HT-29 (cell line): ENCODE measurements at places on chromosomes 3 and 15.
A peak's percentile ranks its signal among the peaks of the same experiment; 100 is the strongest.

DNA sequence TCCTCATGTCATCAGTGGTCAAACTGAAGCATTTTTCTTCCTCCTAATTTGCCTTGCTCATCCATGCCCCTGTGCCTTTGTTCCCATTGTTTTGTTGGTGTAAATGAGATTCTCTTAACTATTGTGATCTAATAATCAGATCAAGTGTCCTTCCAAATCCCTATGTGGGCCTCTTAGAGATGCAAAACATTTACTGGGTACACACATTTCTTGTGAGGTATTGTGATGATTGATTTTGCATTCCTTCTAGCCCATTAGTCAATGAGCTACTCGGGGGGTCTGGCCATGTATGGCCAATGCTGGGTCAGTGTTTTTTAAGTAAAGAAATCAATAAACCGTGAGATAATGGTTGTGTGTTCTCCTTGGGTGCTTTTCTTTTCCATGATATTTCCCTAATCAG lies 580.4 kb downstream of the VGLL3 start:
- no peak for DNase-seq

GRCh38 chr3:61718565-61718964 lies 157.2 kb downstream of the PTPRG start:
- DNase-seq = no peak

- no peak for DNase-seq
Observed at GRCh38 chr15:27479296-27480140, 508.5 kb downstream of the GABRG3 start.

DNA sequence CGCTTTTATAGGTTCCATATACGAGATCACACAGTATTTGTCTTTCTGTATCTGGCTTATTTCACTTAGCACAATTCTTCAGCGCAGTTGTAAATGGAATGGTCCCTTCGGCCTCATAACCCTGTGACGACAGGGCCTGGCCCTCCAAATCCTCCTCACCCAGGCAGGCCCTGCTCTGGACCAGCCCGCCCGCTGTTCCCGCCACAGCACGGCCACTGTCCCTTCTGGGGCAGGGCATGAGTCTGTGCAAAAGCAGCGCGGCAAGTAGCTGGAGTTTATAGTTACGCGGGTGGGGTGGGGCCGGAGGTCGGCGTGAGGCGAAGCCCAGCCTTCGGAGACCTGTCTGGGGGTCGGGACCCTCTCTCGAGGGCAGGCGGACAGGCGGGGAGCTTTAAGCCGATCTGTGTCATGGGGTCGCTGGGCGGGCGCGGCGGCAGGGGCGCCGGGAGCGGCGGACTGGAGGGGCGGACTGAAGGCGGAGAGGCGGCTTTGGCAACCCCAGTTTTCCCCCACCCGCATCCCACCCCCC lies 543 bp downstream of the ARPIN start:
- peak; percentile 74 for DNase-seq

DNA sequence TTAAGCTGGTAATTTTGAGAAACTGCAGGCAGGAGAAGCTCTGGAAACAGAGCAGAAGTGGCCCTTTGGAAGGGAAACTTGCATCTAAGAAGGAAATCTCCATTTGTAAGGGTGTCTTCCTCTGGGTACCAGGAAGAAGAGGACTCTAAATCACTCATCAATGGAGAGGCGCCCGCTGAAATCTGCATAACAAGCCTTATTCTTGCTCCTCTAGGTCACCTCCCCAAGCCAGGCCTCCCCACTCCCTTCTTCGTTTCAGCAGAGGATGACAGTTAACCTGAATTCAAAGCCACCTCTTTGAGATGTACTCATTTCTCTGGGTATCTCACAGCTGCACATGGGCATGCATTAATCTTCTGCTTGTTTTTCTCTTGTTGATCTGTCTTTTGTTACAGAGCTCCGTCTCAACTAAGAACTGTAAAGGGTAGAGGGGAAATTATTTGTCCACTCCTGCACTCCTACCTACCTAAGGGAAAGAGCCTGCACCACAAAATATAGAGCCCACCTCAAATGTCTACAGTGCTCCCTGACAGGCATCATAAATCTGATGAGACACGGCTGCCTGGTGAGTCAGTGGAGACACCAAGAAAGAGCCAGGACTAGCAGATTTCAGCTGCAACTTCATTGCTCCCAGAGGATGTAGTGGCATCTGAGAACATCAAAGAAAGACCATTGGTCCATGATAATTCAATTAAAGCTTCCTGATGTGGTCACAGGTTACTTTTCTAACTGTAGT lies 51.5 kb downstream of the GABRB3 start:
- DNase-seq = no peak

GRCh38 chr15:47366884-47367283 lies 350.4 kb upstream of the SEMA6D start:
- DNase-seq = no peak

DNA sequence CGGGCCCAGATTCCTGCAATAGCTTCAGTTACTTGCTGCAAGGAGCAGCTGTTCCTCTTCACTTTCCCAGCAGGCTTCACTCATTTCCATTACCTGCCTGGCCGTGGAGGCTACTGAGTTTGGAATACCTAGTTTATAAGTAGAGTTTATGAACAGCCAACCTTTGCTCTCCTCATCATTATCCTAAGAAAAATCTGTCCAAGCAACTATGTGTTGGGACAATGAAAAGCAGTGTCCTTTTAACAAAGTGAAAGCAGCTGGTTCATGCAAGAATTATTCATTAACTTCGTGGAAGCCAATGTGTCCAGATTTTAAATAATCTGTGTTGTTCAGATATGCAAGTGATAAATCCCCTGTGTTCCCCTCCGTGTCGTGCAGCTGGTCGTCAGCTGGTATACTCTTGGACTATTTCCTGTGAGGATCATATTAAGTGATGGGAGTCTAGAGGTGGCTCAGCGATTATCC lies 39.3 kb upstream of the SSR3 start:
- DNase-seq = peak; percentile 21

GRCh38 chr3:167289435-167289834 lies 90.7 kb downstream of the ZBBX start:
- no peak for DNase-seq

- DNase-seq = no peak
Observed at GRCh38 chr15:48785712-48786111, 25.2 kb downstream of the CEP152 start.

GRCh38 chr15:48101376-48101961 lies 19.3 kb upstream of the SLC24A5 start:
- DNase-seq = no peak

DNA sequence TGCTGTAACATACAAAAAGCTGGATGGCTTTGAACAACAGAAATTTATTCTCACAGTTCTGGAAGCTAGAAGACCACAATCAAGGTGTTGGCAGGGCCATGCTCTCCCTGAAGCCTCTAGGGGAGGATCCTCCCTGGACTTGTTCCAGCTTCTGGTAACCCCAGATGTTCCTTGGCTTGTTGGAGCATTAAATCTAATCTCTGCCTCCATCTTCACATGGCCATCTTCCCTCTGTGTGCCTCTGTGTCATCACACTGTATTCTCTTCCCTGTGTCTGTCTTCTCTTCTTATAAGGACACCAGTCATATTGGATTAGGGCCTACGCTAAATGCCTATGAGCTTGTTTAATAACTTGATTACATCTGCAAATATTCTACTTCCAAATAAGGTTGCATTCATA lies 109.5 kb downstream of the STAG1 start:
- DNase-seq = no peak

DNA sequence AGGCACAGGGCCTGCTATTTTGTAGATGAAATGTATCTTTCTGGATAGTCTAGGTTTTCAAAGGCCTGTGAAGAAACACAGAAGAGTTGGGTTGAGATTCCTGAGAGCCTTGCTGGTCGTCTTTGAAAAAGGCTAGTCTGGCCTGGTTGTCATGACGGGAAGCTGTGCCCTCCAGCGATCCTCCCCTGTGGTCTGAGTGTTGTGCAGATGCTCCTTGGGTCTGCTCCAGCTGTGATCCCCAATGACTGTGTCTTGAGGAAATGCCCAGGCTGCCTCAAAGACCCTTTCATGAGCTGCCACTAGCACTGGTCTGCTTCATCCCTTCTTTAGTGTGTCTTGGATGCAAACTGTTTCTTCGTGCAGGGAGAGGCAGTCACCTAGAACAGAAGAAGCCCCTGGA lies 111.0 kb upstream of the SYNPR start:
- no peak for DNase-seq

DNA sequence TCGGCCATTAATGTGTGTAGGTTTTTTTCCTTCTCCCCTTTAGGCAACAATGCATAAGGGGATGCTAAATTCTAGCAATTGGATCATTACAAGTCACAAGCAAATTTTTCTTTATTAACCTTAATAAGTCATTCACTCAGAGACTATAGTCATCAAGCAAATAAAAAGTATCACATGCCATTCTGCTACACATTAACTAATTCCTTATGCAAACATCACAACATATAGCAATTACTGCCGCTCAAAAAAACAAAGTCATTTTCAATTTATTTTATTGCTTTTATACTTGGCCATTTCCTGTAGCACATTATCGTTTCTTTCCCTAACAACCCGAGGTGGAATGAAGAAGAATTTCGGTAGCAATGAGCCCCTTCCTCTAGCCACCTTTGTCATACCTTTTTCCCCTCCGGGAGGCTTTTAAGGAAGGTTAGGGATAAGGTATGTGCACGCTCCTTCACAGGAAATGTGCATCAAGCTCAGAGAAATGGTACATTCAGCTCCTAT lies 421.2 kb downstream of the TIGIT start:
- DNase-seq = peak; percentile 65

DNA sequence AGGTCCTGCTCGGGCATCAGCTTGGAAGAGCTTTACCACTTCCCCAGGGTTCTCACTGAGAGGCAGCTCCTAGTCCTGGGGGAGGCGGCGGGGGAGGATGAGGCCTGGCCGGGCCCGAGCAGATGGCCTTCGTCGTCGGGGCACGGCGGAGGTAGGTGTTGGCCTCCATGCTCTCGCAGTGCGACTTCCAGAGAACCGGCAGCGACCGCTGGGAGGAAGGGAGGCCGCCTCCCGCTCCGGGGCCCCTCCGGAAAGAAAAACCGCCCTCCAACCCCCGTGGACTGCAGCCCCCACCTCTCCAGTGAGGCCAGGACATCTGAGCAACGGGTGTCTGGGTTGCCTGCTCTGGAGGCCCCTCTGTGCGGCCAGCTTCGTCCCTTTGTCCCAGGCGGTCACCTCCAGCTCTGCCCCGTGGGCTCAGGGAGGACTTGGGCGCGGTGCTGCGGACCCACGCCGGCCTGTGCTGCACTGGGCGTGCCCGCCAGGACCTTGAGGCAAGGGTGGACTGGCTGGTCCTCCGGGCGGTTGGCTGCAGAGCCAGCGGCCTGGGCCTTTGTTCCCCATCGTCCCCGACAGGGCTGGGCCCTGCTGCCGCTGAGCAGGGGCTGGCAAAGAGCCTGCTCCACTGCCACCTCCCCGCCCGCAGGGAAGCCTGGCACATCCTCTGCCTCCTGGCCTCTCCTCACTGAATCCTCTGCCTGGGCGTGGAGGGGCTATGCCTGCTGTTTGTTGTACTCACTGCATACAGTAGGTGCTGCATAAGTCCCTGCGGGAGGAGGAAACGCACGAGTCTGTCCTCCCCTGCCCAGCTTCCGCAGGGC lies 13.6 kb upstream of the GP9 start:
- DNase-seq = no peak

DNA sequence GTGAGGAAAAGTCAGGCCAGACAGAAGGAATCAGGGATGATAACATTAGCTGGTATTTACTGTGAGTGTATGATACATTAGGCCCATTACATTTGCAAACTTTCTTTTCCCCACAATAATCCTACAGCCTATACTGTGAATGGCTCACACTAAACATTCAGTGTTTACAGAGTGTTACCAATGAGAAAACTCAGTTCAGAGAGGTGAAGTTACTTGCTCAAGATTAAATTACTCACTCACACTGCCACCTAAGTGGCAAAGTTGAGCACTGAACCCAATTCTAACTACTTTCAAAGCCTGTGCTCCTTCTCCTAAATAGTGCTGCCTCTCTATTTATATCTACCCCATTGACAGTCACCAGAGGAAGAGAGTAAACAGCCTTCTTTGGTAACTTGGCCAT lies 8.5 kb downstream of the XPC start:
- DNase-seq = no peak

GRCh38 chr3:127035677-127036076 lies 52.8 kb downstream of the PLXNA1 start:
- DNase-seq = peak; percentile 63
